ENCODE measurements at places on chromosomes 6 and 20. TPM values are rescaled to one million over a fixed set of nuclear protein-coding genes. Genes with fewer than 3 reads are reported as not detected.

LST1 gene
- 2.8 TPM for polyA plus RNA-seq

ARMH2 gene
- not detected for polyA plus RNA-seq

FAM83C gene
- 32.3 TPM for polyA plus RNA-seq

HLA-DRB1 gene
- 40.3 TPM for polyA plus RNA-seq

POLR3F gene
- polyA plus RNA-seq: 5.9 TPM

ESF1 gene
- polyA plus RNA-seq: 8.8 TPM

GCNT2 gene
- polyA plus RNA-seq: 3.0 TPM

MOG gene
- polyA plus RNA-seq: not detected

SYNDIG1 gene
- polyA plus RNA-seq: not detected

BPIFB4 gene
- polyA plus RNA-seq: not detected

RHAG gene
- polyA plus RNA-seq: 0.05 TPM

SIM1 gene
- not detected for polyA plus RNA-seq
